ENCODE measurements at places on chromosomes 2 and 18. TPM values are rescaled to one million over a fixed set of nuclear protein-coding genes. Genes with fewer than 3 reads are reported as not detected.

- no peaks in the 10 kb centered on the region for H3K27me3 ChIP-seq
- peaks cover 19% of the 10 kb centered on the region for H3K4me1 ChIP-seq
- peak within 1 kb of the TSS; percentile 77 for H3K4me3 ChIP-seq
- DNase-seq, result peak; percentile 85
These were observed at the start of gene RAB27B for GRCh38 chr18:54828281-54828881. TSS of gene RAB27B (plus strand) at chr18:54828477. CDS start at chr18:54877586, 49,109 bp downstream.

Gene GAD1
- 2.9 TPM for total RNA-seq

- no peaks in the 10 kb centered on the region for H3K36me3 ChIP-seq
- H3K27ac ChIP-seq, result no peak overlapping the region
- H3K4me3 ChIP-seq, result no peak overlapping the region
- DNase-seq, result no peak
These were observed 431.6 kb downstream of the METTL4 start for GRCh38 chr18:2139691-2140090.

Gene HNMT
- total RNA-seq, result not detected

DNA sequence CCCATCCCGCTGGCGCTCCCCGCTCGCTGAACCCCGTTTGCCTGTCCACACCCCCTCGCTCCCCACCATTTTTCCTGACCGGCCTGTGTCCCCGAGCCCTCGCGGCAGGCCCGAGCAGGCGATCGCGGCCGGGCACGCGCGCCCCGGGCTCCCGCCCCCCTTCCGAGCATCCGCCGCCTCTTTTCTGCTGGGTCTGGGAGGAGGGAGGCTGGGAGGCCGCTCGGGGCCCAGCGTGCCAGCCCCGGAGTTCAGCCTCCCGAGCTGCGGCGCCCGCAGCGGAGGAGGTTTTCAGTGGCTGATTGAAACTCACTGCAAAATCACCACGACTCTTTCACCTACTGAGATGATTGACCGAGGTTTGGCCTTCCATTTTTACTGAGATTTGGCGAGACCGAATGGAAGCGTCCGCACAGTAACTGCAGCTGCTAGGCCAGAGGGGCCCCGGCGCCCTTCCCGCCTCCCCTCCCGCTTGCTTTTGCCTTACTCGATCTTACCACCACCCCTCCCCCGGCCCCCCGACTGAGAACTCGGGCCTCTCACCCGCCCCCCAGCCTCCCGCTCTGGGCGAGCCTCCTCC is 4.8 kb downstream of the SOX11 start:
- peaks cover 54% of the 10 kb centered on the region for H3K27me3 ChIP-seq
- H3K27ac ChIP-seq, result no peak overlapping the region
- H3K4me1 ChIP-seq, result peaks cover 11% of the 10 kb centered on the region
- no peak overlapping the region for H3K4me3 ChIP-seq
- no peak for DNase-seq
- peaks cover 4% of the 10 kb centered on the region for H3K36me3 ChIP-seq

GRCh38 chr2:102848366-102848839 is 86.6 kb downstream of the TMEM182 start:
- H3K36me3 ChIP-seq, result no peaks in the 10 kb centered on the region
- H3K27ac ChIP-seq, result no peak overlapping the region
- H3K4me1 ChIP-seq, result no peaks in the 10 kb centered on the region
- H3K27me3 ChIP-seq, result peaks cover 10% of the 10 kb centered on the region
- H3K4me3 ChIP-seq, result no peak overlapping the region

- no peaks in the 10 kb centered on the region for H3K27me3 ChIP-seq
- H3K4me1 ChIP-seq, result peaks cover 26% of the 10 kb centered on the region
- DNase-seq, result no peak
- H3K4me3 ChIP-seq, result peak overlapping the region; percentile 100
- H3K27ac ChIP-seq, result peak overlapping the region; percentile 99
These were observed 593 bp upstream of the ACTR2 start for GRCh38 chr2:65227020-65227455.

Data from activated CD4-positive, alpha-beta memory T cell treated with anti-CD3 and anti-CD28 coated beads for 36 hours (primary cell).